M059J (cell line): ENCODE measurements at places on chromosomes 3 and 15. TPM values are rescaled to one million over a fixed set of nuclear protein-coding genes. Genes with fewer than 3 reads are reported as not detected.
A peak's percentile ranks its signal among the peaks of the same experiment; 100 is the strongest.

VWA5B2 gene
- not detected in 2 replicates for total RNA-seq

EPHB3 gene
- total RNA-seq: 1.1 and 1.2 TPM in 2 replicates

CNTN3 gene
- not detected in 2 replicates for total RNA-seq

VGLL3 gene
- total RNA-seq: 13.9 and 17.5 TPM in 2 replicates

GRCh38 chr15:38885471-38885952, 320.9 kb upstream of the RASGRP1 start:
- peak; percentile 79 for DNase-seq

DNA sequence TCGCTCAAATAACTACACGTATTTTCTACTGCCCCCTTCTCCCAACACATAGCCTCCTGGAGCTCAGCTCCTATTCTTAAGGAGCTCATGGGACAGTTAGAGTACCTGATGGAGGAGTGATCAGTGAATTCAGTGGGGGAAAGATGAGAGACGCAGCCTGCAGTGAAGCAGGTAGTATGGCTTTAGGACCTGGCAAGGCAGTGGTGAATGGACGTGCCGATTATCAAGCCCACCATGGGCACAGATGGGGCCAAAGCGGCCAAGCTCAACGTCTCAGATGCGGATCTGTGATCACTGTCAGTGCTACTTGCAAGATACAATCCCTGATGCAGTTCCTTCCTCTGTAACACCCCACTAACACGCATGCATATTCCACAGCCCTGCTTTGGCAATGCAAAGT, 45.8 kb upstream of the ATP2B2 start:
- no peak for DNase-seq

GRCh38 chr15:78682004-78682651, 41.1 kb upstream of the CHRNB4 start:
- no peak for DNase-seq
